SK-N-SH treated with all-trans-retinoic acid at 6 μM for 48 hours (cell line): ENCODE measurements at places on chromosomes 5 and 9.

GRCh38 chr5:127938746-127939145 lies 144.8 kb upstream of the SLC12A2 start:
- no peak for ATAC-seq

DNA sequence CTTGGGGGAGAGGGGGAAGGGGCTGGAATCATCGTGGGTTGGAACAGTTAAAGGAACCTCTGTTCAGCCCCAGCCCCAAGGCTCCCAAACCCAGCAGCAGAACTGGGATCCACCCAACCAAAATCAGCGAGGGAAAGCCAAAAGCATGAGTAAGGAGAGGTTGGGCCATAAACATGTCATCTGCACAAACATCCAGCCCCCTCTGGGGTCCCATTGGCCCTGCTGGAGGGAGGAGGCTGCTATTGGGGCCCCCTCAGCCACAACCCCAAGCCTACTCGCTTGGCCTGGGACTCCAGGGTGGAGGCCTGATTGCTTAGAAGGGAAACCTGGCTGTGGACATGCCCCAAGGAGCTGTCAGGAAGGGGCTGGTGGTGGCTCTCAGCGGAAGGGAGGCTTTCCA lies 154.9 kb downstream of the FGF18 start:
- ATAC-seq = no peak

DNA sequence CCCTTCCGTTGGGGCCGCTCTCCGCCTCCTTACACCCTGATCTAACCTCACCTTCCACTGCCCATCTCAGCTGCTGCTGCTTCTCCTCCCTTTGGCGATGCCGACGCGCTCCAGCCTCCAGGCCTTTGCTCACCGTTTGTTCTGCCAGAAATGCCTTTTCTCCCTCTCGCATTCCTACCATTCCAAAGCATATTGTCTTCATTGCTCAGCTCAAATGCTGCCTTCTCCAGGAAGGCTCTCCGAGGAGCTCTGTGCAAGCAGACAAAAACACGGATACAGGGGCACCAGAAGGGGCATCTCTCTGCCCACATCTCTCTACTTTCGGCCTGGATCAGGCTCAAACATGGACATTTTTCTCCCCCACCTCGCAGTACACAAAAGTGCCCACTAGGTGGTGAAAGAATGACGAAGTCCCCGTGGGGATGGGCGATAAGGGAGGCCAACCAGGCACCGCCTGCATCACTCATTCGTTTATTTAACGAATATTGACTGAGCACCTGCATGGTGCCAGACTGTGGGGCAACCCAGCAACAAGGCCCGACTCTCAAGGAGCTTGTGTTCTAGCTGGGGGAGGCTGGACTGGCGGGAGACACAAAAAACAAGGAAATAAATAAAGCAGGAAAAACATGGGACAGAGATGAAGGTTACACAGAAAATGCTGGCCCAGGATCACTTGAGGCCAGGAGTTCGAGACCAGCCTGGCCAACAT lies 7.3 kb upstream of the GRHPR start:
- peak; percentile 90 for ATAC-seq

- no peak for ATAC-seq
These were observed 124.0 kb upstream of the PPP1R26 start for GRCh38 chr9:135355521-135356011.

DNA sequence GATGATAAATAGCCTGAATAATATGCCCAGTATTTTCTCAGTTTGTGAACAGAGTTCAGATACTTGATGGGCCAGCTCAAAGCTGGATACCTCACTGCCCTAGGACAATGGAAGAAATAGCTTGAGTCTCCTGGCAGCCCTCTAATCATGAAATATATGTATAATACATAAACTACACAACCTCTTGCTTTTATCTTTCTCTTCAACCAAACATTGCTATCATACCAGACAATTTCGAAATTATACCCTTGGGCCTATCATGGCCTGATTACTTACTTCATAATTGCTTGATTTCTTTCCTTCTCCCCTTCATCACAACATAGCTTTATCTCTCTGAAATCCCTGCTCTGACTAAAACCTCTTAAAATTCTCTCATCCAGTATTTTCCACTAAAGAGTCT lies 1144.9 kb upstream of the C9orf72 start:
- ATAC-seq = no peak

- peak; percentile 87 for ATAC-seq
These were observed 157.2 kb upstream of the DMRT1 start for GRCh38 chr9:684054-684890.

DNA sequence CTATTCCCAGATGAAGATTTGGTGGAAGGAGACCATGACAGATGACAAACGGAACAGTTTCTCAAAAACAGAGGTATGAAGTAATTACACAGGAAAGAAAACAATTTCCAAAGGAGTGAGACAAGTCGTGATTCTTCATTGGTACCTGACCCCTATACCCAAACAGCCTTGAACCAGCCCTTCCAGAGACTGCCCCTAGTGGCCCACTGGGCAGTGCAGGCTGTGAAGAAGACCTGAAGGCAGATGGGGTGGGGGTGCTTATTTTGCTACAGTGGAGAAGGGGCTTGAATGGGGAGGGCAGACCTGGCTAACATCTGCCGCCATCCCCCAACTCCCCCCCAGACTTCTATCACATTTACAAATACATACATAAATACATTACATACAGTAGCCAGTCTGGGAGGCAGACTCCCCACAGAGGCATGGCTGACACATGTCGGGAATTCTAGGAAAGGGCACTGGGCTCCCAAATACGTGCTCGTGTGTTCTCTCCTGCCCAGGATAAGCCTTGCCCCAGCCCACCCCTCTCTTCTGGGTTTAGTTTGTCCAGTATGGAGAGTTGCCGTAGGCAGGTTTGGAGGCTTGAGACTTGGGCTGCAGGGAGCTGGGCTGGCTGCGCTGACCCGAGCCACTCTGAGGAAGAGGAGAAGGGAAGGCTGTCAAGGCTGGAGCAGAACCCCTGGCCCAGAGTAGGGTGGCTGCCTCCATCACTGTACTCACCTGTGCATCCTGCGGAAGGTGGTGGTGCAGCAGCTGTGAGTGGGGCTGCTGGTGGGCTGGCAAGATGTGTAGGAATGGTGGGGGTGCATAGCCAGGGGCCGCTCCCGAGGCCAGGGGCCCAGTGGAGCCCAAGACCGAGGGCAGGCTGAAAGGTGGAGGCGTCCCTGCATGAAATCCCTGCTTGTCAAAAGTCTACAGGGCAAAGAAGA lies 105.3 kb downstream of the UBE2R2 start:
- ATAC-seq = peak; percentile 61

DNA sequence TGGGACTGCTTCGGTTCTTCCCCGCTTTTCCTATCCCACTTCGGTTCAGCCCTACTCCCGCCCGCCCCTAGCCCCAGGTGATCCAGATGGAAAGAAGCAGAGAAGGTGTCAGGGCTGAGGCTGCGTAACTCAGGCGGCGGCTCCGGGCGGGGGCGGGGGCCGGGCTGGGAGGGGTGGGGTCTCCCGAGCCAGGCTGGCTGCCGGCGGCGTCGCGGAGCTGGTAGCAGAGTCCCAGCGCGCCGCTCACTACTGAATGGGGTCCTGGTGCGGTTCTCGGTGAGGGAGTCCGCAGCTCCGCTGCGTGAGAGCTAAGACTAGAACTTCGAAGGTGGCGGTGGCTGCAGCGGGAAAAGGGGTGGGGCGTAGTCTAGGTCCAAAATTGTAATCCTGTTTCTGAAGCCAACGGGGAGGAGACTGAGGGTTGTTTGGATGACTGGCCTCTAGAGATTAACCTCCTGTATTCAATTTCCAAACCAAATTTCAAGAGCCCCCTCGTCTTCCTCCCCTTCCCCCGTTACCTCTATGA lies 1.4 kb downstream of the PRR16 start:
- ATAC-seq = peak; percentile 65

GRCh38 chr5:93677359-93677891 lies 64.0 kb downstream of the POU5F2 start:
- peak; percentile 99 for ATAC-seq

- no peak for ATAC-seq
These were observed 138.8 kb downstream of the LIFR start for GRCh38 chr5:38417658-38418017.

DNA sequence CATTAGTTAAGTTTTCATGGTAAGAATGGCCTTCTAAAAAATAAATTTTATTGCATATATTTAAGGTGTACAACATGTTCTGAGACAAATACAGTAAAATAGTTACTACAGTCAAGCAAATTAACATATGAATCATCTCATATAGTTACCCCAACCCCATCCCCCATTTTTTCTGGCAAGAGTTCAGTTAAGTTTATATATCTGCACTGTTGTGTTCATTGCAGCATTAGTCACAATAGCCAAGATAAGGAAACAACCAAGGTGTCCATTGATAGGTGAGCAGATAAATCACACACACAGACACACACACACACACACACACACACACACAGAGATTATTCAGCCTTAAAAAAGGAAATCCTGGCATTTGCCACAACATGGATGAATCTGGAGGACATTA lies 37.2 kb upstream of the OTULIN start:
- ATAC-seq = no peak

DNA sequence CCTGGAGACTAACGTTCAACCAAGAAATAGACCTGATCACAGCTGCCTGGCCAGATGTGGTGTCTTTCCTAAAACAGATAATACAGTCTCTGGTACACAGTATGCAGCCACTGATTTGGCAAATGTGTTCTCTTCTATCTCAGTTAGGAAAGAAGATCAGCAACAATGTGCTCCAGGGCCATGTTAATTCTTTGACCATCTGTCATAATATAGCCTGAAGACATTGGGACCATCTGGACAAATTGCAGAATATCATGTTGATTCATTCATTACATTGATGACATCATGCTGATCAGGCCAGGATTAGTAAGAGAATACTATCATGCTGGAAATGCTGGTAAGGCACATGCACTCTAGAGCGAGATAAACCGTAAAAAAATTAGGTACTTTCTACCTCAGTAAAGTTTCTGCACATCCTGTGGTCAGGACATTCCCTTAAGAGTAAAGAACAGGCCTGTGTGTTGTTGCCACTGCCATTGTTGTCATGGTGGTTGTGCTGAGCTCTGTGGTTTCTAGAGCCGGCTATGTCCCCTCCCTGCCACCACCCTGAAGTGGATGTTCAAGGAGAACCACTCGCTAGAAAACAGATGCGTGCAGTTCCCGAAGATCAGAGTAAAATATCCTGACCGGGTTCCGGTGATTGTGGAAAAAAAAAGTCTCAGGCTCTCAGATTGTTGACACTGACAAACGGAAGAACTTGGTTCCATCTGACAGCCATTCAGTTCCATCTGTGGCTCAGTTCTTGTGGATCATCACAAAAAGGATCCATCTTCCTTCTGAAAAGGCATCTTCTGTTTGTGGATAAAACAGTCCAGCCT lies 6.4 kb upstream of the JMY start:
- ATAC-seq = no peak

DNA sequence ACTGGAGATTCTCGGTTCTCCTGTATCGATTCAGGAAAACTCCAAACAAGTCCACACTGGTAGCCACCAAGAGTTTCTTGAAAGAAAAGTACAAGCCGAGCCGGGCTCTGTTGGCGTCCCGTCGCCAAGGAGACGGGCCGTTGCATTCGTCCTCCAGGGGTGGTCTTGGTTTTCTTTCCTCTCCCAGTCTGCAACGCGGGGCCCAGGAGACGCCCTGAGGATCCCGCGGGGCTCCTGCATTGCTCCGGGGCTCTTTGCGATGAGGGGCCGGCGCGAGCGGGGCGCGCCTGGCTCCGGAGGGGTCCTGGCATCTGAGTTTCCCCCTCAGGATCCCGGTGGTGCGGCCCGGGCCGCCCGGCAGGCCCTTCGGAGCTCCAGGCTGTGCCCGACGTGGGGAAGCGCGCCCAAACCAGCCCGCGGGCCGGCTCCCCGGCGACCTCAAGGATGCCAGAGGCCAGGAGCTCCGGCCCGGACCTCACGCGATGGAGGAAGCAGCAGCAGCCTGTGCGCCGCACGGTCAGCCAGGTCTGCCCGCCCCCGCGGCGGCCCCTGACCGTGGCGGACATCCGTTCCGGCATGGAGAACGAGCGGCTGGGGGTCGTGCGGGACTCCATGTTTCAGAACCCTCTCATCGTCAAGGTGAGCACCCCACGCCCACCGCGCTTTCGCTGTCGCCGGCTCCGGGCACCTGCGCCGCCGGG lies at the start of gene CFAP77:
Gene CFAP77, plus strand, starts transcription at position 384 of the 701 bp plus-strand sequence. Its CDS starts 61 bp downstream, at position 445.
- ATAC-seq = peak; percentile 85

DNA sequence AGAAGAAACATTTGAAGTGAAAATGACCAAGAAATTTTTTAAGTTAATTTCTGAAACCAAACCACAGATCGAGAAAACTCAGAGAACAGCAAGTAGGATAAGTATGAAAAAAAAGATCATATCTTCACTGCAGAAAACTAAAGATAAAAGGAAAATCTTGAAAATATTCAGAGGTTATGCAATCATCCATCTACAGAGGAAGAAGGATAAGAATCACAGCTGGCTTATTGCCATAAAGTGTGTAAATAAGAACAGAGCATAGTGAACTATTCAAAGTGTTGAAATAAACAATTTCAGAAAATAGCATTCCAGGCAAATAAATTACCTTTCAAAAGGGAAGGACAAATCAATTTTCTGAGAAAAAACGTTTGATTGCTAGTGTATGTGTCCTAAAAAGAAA lies 1191.7 kb upstream of the CDH6 start:
- ATAC-seq = no peak

DNA sequence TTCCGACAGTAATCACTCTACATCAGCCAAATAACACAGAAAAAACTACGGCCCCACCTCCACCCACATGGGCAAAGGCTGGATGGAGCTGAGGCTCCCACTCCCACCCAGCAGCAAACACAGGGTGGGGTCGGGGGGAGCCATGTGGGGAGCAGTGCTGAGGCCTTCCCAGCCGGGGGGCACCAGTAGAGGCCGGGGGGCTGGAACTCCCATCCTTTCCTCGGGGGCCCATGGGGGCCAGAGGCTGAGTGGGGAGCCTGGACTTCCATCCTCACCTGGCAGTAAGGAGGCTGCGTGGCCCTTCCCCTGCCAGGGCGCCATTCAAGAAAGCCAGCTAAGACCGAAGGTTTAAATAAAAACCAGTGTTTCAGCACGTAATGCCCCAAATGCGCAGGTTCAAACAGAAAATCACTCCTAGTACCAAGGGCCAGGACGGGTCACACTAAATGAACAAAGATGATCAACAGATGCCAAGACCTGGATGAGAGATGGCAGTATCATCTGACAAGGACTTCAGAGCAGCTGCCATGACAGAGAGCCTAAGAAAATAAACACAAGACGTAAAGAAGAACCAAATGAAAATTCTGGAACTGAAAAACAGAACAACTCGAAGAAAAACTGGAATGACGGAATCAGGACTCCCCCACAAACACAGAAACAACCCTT lies 9.4 kb downstream of the CCDC127 start:
- no peak for ATAC-seq

DNA sequence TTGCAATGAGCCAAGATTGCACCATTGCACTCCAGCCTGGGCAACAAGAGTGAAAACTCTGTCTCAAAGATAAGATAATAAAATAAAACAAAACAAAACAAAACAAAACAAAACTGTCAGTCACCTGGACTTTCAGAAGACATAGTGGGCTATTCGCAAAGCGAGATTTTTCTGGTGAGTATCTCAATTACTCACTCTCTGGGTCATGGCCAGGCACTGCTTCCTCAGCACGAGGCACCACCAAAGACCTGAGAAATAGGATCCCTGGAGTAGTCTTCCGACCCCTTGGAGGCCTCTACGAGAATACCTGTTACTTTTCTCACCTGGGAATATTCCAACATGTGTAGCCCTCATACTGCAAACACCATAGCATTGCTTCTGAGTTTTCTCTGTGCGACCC lies 201.7 kb upstream of the ZNF618 start:
- peak; percentile 33; the same call in 1 of the 3 replicates for ATAC-seq
